ENCODE measurements at places on chromosomes 13 and 19.
A peak's percentile ranks its signal among the peaks of the same experiment; 100 is the strongest.

- DNase-seq = peak; percentile 29
Observed at GRCh38 chr19:12656899-12657571, 9.5 kb downstream of the MAN2B1 start.

GRCh38 chr13:47289567-47289966, 392.7 kb upstream of the HTR2A start:
- DNase-seq = no peak

DNA sequence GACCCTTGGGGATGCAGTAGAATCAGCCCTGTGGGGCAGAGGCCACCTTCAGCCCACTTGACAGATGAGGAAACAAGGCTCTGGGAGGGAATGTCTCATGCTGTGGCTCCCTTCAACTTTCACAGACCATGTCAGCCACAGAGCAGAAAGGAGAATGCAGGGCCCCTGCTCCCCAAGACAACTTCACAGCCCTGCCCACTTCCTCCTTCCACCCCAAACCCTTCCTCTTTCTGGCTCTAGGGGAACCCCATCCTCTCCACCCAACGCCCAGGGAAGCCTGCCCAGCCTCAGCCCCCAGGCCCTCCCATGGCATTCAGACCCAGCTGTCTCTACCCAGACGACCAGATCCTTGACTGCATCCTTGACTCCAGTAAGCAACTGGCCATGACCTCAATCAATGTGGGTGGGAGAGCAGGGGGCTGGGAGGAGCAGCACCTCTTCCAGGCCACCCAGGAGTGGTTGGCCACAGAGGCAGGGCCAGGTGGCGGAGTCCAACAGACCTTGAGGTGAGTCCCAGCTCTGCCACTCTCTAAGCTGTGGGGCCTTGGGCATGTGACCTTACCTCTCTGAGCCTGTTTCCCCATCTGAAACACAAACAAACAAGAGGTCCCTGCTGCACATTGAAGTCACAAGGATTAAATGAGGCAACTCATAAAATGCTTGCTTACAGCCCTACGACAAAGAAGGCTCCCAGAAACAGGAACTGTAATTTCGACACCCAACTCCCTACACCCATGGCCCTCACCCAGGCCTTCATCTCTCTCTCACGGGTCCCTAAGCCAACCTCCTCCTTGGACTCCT, 15.8 kb downstream of the DEDD2 start:
- peak; percentile 55 for DNase-seq

DNA sequence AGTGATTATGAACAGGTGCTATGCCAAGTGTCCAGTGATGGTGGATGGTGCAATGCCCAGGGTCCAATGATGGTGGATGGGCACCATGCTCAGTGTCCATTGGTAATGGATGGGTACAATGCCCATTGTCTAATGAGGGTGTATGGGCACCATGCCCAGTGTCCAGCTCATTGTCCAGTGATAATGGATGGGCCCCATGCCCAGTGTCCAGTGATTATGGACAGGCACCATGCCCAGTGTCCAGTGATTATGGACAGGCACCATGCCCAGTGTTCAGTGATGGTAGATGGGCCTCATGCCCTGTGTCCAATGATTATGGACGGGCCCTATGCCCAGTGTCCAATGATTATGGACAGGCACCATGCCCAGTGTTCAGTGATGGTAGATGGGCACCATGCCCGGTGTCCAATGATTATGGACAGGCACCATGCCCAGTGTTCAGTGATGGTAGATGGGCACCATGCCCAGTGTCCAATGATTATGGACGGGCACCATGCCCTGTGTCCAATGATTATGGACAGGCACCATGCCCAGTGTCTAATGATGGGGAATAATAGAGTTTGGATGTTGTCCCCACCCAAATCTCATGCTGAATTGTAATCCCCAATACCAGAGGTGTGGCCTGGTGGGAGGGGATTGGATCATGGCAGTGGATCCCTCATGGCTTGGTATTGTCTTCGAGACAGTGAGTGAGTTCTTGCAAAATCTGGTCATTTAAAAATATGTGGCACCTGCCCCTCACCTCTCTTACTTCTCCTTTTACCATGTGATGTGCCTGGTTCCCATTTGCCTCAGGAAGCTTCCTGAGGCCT, 87.8 kb downstream of the ANKRD10 start:
- DNase-seq = no peak

- DNase-seq = no peak
Observed at GRCh38 chr13:20388184-20388583, 137.5 kb downstream of the CRYL1 start.

GRCh38 chr13:53013113-53013512, 15.5 kb upstream of the OLFM4 start:
- no peak for DNase-seq

GRCh38 chr19:42114412-42114811, 17.8 kb downstream of the POU2F2 start:
- DNase-seq = no peak

GRCh38 chr19:37930416-37930815, 23.4 kb downstream of the SIPA1L3 start:
- no peak for DNase-seq

All from activated T-cell treated with anti-CD3 and anti-CD28 coated beads, Interleukin-2, amount 50 U/mL, for 72 hours (primary cell).